ENCODE measurements at places on chromosomes 6 and 20. TPM values are rescaled to one million over a fixed set of nuclear protein-coding genes. Genes with fewer than 3 reads are reported as not detected.

RIPPLY2 gene
- total RNA-seq, result 2.9 TPM

LST1 gene
- 10.8 TPM for total RNA-seq

FAM229B gene
- 44.2 TPM for total RNA-seq

COL11A2 gene
- total RNA-seq, result 2.8 TPM

TBXT gene
- total RNA-seq, result not detected

TGM6 gene
- total RNA-seq, result not detected

ADGRG6 gene
- total RNA-seq, result 32.0 TPM

ACSS1 gene
- total RNA-seq, result 37.3 TPM

ABHD12 gene
- 46.1 TPM for total RNA-seq

NANP gene
- total RNA-seq, result 7.9 TPM

RIPOR2 gene
- 34.2 TPM for total RNA-seq

KIF25 gene
- total RNA-seq, result not detected

SLC26A8 gene
- total RNA-seq, result 4.4 TPM

GRM1 gene
- total RNA-seq, result 3.3 TPM

POLR1H gene
- 18.0 TPM for total RNA-seq

ERVFRD-1 gene
- 0.06 TPM for total RNA-seq

MAS1 gene
- 0.10 TPM for total RNA-seq

FBXL4 gene
- 35.4 TPM for total RNA-seq

EYS gene
- total RNA-seq, result 3.5 TPM

TMC2 gene
- total RNA-seq, result 1.2 TPM

ACTL10 gene
- 0.77 TPM for total RNA-seq

OR12D2 gene
- total RNA-seq, result 0.22 TPM

PAK5 gene
- total RNA-seq, result 10.5 TPM

HSPA12B gene
- total RNA-seq, result 14.8 TPM

TENT5A gene
- 25.2 TPM for total RNA-seq

Data from spinal cord (tissue), 10 donors.